ENCODE measurements at places on chromosomes 6 and 20.

DNA sequence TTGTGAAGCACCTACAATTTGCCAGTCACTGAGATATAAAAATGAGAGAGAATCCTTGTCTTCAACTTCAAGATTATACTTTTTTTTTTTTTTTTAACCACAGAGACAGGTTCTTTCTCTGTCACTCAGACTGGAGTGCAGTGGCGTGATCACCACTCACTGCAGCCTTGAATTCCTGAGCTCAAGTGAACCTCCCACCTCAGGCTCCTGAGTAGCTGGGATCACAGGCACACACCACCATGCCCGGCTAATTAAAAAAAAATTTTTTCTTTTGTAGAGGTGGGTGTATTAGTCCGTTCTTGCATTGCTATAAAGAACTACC lies 51.6 kb upstream of the PMEPA1 start:
- no peak for DNase-seq

DNA sequence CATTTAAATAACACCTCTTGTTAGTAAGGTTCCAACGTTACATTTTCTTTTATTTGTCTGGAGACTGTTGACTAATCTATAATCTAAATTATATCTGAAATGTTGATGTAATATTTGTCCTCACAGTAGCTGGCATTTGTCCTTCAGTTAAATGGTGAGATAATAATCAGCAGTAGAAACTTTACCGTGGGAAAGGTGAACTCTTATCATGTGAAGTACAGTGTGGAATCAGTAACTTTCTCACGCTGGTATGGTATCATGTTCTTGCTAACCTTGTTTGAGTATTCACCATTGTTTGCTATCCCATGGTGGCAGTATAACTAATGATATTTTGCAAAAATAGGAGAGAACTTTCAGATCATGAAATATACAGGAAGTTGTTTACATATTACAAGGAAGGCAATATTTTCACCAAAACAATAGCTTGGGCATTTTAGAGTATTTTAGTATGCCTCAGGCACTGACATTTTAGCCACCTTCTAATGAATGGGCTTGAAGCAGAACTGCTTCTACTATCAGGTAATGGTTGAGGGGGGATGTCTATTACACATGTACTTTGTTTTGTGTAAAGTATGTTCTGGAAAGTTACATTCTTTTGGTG lies 4.8 kb downstream of the GMNN start:
- no peak for DNase-seq

- DNase-seq, result no peak
Observed at GRCh38 chr20:24957326-24958016, 8.4 kb downstream of the CST7 start.

- DNase-seq, result no peak
Observed at GRCh38 chr20:47618479-47618878, 116.8 kb downstream of the NCOA3 start.

DNA sequence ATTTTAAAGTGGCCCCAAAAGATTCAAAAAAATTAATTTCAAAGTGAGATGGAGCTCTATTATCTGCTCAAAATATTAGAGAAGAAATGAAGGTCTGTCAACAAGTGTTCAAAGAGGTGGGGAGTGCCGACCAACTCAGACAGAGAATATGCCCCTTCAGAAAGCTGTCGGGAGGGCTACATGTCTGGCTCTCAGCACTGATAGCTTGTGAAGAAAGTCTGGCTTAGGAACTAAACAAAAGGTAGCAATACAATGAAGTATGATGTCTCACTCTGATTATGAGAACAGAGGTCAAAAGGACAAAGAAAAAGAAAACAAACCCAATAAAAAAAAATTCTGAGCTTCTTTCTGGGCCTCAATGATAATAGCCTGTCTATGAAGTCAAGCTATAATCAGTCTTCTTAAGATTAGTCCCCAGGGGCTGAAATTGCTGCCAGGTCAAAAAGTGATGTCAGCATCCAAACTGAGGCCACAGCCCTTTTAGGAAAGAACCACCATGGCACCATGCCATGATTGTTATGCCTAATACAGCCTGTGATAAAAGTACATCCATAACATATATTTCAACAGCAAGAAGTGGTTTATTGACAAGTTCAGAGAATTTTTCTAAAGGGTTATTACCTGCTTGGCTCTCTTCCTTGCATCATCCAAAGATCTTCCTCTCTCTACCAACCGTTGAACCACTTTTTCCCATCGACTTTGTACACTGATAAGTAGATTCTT lies 150.9 kb downstream of the DST start:
- no peak for DNase-seq

DNA sequence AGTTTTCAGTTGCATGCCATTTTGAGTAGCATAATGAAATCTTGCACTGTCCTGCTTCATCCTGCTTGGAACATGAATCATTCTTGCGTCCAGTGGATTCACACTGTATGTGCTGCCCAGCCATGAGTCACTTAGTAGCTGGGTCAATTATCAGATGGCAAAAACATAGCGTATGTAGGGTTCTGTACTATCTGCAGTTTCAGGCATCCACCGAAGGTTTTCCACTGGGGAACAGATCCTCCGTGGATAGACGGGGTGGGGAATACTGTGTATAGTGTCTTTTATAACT lies 61.4 kb downstream of the IL22RA2 start:
- no peak for DNase-seq

DNA sequence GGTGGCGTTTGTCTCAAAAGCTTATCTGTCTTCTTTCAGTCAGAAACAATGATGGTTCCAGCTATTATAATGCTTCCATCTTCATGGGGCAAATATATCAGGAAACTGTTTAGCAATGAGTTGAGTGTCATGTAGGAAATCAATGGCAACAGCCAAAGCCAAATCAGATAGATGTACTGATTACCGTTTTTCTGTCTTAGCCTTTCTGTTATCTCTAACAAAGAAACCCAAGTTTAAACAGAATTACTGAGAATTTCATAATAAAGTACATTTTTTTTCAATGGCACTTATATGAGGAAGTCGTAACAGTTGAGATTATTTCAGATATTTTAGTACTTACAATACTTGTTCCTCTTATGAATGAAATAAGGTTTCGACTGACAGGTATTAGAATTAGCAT lies 1.2 kb downstream of the NOX3 start:
- no peak for DNase-seq

DNA sequence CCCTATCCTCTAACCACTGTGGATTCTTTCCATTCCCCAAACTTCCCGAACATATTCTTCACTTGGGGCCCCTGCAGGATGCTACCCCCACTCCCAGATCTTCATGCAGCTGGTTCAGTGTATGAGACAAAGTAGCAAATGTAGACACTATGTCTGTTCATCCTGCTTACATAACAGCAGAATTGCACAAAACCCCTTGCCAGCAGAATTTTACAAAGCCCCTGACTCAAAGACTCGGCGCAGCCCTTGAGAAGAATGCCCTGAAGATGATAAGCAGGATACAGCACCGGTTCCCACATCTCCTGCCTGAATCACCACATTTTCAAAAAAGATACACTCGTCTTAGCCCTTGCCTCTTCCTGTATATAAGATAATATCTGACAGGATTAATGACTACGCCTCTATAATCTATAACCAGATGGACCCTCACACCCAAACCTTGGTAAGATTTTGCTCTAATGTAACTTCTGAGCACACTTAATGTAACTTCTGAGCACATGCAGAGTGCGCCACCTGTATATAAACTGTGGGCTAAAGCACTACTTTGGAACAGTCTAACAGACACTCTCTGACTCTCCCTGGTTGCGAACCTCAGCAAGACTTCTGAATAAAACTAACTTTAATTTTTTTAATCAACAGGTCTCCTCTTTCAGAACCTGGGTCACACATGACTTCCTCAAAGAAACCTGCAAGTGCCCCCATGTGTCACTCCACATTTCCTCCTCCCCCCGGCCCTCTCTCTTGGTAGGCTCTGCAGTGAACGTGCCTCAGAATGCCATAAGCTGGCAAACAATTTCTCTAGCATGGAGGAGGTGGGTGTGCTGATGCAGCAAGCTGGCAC lies 28.7 kb downstream of the RALGAPA2 start:
- no peak for DNase-seq

GRCh38 chr6:56199956-56200355 lies 47.4 kb downstream of the COL21A1 start:
- no peak for DNase-seq

DNA sequence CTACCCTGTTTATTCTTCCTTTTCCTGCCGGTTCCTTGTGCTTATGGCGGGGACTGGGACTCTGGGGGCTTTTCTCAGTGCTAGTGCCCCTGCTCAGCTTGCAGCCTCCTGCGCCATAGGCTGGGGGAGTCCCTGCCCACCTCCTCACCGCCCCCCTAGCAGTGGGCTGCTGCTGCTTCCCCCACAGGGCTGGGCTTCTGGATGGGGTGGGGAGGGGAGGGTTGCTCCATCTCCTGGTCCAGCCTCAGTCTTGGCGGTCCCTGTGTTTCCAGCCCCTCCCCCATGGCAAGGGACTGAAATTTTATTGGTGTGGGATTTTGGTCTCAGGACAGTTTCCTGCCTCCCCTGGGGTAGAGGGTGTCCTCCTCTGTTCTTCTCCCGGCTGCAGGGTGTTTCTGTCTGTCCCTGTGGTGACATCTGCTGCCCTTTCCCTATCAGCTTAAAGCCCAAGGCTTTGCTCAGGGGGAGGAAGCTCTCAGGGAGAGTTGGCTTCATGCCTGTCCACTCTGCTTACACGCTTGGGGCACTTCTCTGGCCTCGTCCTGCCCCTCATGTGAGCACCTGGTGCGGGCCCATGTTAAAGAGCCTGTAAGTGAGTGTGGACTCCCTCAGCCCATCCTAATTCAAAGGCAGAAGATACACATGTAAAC lies 100.6 kb downstream of the HIVEP1 start:
- DNase-seq, result peak; percentile 11

GRCh38 chr20:48725555-48725991 lies 102.2 kb downstream of the PREX1 start:
- DNase-seq, result peak; percentile 72

DNA sequence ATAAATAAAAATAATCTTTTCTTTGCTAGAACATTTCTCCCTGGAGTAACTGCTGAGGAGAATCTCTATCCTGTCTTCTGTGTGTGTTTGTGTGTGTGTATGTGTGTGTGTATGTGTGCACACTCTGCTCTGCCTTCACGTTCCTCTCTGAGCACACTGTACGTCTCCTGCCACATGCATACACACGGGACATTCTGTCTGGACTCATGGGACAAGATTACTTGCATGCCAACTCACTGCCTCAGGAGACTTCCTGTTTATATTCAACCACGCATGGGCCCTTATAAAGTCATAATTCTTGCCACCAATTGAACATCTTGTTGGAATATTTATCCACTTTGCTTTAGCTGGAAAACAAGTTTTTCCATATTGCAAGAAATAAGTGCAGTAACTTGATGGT lies 930.6 kb downstream of the KIF16B start:
- DNase-seq, result no peak

DNA sequence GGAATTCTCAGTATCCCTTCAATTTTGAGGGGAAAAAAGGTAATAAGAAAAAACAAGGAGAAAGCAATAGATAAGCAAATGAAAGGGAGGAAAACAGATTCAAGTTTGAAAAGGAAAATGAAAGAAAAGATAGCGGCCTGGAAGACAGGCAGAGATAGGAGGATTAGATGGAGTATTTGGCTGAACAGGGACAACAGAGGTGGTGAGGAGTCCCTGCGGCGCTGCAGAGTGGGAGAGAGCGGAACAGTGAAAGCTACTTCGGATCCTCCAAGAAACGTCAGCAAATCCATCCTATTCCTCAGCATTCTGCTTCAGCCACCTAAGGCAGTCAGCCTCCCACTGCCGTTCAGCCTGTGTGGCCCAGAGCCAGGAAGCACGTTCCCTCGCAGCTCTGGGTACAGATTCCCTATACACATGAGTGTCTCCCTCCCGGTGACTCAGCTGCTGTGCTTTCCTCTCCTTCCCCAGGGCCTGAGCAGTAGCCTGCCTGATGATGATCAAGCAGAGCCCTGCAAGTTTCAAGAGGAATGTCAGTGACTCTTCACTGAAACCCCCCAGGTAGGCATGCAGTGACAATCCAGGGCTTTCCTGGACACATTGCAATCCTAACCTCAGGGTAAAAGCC lies 43.4 kb upstream of the CDYL start:
- DNase-seq, result peak; percentile 96

DNA sequence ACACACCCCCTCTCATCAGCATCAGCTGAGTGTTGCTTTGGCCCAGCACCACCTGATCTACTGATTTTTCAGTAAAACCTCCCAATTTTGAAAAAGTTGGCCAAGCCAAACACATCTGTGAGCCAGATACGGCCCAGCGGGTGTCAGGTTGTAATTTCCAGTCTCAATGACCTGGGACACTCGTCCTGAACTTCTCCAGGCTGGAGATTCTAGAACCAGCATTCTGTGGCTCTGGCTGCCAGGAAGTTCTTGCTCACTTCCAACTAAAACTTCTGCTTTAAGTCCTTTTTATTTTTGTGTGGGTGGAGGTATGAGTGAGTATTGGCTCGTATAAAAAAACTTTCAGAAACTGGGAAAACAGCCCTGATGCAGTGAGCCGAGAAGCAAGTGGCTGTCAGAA lies 5.1 kb downstream of the KIAA1755 start:
- DNase-seq, result no peak

GRCh38 chr6:137933696-137934095 lies 66.6 kb downstream of the TNFAIP3 start:
- no peak for DNase-seq

- DNase-seq, result no peak
Observed at GRCh38 chr20:35405775-35406174, 6.0 kb downstream of the UQCC1 start.

DNA sequence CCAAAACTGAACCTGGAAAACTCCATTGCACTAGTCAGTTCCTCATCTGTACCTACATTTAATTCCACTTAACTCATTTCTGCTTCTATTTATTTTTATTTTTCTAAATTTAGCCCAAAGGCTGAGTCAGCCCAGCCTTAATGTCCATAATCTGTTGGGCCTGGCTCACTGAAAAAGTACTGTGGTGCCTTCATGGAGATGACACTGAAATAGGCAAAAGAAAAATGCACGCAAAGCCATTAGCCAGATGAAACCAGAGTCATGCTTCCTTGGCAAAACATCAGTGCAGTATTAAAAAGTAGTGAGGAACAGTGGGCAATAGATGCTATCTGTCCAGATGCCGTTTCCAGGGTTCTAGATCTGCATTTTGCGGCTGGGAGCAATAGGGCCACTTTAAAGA lies 14.7 kb upstream of the PLCB4 start:
- DNase-seq, result no peak

DNA sequence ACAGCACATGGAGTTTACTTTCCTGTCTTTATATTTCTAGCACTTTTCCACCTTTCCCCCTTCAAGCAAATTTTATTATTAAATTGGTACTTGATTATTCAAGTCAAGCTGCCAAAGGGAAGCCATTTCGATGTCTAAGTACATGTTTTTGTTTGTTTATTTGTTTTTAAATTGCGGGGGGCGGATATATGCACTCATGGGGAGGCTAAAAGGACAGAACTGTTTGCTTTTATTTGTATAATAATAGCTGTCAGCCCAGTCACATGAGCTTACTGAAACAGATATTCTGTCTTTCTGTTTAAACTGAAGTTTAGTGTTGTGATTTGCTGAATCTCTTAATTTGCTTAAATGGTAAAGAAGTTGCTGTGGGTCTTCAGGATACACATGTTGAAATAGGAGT lies 49.6 kb upstream of the PLCG1 start:
- no peak for DNase-seq
